ENCODE measurements at places on chromosomes 1 and 21.

- DNase-seq, result no peak
Observed at GRCh38 chr1:167094690-167095089, 815 bp downstream of the STYXL2 start.

DNA sequence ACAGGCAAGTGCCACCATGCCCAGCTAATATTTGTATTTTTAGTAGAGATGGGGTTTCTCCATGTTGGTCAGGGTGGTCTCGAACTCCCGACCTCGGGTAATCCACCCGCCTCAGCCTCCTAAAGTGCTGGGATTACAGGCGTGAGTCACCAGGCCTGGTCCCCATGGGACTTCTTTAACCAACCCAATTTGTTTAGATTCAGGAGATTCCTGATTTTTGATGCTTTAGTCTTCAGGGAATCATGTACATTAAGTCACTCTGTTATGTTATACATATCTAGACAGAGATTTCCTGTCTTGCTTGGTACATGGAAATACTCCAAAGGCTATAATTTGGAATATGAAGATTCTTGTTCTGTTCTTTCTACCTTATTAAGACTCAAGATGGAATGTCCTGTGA lies 202.4 kb upstream of the L1TD1 start:
- DNase-seq, result no peak

DNA sequence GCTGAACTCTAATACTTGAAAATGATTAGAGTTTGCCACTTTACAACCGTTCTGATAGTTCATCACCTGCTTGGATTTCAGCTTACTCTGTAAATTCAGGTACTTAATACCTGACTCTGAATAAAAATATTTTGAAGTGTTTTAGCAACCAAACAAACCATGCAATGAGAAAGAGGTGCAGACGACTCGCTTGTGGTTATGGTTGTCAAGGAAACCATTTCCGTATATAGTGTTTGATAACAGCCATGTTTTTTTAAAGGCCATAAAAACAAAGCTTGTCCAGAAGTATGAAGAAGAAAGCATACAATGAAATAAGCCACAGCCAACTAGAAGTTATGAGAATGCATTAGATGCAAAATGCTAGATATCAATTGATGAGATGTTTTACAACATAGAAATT lies 167.2 kb upstream of the HMCN1 start:
- peak; percentile 57 for DNase-seq

DNA sequence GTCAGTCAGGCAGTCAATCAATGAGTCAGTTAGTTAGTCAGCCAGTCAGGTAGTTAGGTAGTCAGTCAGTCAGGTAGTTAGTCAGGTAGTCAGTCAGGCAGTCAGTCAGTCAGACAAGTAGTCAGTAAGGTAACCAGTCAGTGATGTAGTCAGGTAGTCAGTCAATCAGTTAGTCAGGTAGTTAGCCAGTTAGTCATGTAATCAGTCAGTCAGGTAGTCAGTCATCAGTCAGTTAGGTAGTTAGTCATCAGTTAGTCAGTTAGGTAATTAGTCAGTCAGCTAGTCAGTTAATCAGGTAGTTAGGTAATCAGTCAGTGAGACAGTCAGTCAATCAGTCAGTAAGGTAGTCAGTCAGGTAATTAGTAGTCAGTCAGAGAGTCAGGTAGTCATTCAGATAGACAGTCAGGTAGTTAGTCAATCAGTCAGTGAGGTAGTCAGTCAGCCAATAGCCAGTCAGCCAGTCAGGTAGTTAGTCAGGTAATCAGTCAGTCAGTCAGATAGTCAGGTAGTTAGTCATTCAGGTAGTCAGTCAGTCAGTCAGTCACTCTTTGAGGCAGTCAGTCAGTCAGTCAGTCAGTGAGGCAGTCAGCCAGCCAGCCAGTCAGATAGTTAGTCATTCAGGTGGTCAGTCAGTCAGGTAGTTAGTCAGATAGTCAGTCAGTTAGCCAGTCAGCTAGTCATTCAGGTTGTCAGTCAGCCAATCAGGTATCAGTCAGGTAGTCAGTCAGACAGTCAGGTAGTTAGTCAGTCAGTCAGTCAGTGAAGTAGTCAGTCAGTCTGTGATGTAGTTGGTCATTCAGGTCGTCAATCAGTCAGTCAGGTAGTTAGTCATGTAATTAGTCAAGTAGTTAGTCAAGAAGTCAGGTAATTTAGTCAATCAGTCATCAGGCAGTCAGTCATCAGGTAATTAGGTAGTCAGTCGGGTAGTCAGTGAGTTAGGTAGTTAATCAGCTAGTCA lies 15.3 kb downstream of the KRTAP10-1 start:
- DNase-seq, result no peak

- DNase-seq, result peak; percentile 24
Observed at GRCh38 chr1:209095627-209096595, 487.6 kb upstream of the CAMK1G start.

GRCh38 chr1:58964880-58965279 lies 181.0 kb upstream of the JUN start:
- no peak for DNase-seq
